ENCODE measurements at places on chromosomes 7 and 10.

DNA sequence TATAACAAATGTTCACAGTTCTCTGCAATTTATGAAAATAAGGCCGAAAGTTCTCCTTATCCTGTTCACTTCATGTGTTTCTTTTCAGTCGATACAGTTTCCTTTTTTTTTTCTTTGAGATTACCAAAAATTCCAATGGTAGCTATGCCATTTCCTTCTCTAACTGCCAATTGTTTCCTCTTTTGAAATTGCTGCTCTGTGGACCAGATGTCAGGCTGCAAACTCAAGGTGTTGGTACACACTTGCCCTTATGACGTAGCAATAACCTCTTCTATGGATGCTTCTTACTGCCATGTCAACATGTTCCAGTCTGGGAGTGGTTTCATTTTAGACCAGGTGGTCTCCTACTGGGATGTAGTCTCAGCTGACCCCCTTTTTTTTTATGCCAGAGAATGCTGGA lies 52.9 kb downstream of the CASD1 start:
- DNase-seq = no peak

DNA sequence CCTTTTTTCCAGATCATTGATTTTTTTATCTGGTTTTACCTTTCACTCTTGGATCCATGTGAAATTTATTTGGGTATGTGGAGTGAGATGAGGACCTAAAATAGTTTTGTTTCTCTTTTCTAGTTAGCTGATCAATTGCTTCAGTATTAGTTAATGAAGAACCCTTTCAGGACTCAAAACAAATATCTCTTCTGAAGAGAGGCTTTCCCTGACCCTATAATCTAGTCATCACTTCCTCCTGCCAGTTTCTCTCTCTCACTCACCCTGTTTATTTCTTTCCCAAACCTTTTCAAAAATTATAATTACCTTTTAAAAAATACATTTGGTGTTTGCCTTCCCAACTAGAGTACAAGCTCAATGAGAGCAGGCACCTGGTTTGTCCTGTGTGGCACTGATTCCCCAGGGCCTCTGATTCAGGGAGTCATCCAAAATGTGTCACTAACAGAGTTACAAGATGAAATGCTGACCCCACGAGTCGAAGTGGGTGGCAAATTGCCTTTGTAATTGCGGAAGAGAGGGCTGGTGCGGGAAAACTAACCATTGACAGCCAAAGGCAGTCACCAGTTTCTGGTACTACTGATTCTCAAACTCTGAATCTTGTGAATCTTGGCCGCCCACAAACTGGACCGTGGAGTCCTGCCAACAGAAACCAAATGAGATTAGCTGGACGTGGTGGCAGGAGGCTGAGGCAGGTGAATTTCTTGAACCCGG lies 2.4 kb downstream of the TMEM140 start:
- no peak for DNase-seq

DNA sequence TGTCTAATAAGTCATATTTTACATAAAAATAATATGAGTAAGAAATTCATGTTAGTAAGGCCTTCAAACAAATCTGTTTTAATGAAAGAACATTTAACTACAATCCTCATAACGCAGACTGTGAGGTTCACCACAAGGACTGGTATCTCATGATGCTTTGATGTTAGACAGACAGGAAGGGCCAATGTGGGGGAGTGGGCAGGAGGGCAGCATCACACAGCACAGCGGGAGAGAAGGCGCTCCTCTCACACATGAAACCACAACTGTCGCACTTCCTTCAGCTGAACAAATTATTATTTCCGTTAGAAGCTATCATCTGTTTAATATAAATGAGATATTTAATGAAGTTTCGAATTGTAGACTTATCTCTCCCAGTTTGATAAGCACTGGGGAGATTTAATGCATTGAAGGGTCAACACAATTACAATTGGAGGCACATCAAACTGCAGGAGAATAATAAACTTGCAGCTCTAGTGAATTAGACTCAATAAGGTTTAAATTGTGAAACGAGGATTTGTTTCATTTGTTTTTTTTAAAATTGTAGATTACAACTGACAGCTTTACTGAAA lies 466.1 kb downstream of the PARD3 start:
- no peak for DNase-seq

GRCh38 chr7:65269150-65269856 lies 104.4 kb upstream of the ZNF92 start:
- no peak for DNase-seq

DNA sequence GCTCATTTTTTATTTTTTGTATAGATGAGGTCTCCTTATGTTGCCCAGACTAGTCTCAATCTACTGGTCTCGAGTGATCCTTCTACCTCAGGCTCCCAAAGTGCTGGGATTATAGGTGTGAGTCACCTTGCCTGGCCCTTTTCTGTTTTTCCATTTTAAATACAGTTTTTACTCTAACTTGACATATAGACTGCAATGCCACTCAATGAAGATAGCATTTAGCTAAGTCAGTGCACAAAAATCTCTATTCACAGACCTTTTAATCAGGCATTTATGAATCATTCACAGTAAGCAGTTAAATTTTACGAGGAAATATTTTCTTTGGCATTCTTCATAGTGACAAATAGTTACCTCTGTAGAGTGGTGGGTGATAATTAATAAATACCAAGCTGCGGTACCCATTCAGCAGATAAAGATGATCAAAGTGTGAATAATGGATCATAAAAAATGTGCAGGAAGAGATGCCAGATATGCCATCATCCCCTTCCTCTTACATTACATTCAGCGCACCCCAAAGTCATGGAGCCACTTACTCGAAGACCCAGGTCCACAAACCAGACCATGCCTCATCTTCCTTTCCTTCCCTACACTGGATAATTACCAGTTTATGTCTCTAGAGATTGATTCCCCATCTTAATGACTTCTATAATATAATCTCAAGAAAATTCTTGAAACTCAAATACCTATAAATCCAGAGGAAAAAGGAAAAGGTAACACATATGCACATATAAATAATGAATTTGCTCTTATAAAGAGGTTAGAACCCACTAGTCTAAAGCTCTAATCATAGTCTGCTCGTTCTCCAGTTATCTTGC lies 56.0 kb downstream of the UBE2H start:
- no peak for DNase-seq

GRCh38 chr7:108201766-108202165 lies 71.6 kb upstream of the LAMB4 start:
- no peak for DNase-seq

- no peak for DNase-seq
These were observed 81.3 kb downstream of the RAPGEF5 start for GRCh38 chr7:22275661-22276060.

DNA sequence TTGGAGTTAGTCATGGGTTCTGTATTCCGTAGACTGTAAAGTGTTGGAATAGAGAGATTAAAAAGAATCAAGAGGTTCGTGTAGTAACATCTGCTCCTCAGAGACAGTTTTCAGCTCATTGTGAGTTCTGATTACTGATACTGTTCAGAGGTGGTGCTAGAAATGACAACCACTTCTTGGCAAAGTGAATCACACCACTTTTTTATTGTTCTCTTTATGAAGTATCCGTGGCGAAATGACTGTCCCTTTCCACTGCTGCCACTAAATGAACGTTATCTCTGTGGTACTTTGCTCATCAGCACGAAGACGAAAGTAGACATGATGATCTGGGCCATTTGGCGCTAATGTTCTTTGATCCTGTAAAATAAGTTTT lies 860 bp downstream of the RPP30 start:
- no peak for DNase-seq

DNA sequence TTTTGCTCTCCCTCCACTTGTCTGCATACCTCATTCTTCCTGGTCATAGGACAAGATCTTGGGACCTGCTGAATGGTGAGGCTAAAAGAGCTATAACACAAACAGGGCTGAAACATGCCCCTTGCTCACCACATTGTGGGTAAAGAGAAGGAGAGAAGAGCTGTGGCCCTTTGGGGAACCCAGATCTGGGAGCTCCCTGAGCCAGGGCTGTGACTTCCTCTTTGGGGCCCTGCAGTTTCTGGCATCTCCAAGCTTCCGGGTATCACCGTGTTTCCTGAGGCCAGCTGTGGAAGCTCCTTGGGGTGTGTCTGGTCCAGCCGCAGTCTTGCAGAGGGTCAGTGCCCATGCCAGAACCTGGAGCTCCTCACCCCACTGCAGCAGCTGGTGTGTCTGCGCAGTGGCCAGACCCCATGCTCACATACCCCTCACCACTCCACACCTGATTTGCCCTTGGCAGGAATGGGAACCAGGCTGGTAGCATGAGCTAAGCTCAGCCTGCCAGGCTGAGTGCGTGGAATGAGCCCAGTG lies 34.0 kb downstream of the DKK1 start:
- no peak for DNase-seq

DNA sequence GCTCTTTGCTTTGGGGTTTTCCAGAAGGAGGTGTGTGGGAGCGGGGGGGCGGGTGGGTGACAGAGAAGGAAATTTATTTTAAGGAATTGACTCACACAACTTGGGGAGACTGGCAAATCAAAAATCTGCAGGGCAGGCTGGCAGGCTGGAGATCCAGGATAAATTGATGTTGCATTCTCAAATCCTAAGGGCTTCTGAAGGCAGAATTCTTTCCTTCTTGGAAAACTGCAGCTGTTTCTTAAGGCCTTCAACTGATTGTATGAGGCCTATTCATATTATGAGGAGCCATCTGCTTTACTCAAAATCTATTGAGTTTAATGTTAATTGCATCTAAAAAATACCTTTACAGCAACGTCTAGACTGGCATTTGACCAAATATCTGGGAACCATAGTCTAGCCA lies 1528.8 kb upstream of the LRRTM3 start:
- no peak for DNase-seq

DNA sequence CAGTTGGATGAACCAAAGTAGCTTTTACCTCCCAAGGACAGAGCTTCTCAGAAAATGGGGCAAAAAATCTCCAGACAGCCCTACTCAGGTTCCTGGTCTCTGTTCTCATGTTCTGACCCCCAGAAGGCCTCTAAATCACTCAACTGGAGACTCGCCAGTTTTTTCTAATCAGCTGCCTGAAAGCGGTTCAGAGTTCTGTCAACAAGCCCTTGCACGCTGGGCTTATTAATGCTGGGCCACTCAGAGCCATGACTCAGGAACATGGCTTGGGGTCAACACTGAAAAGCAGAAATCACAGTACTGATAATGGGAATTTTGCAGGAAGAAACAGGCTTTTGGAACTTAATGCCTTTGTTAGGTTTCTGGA lies 15.3 kb downstream of the ECHDC3 start:
- DNase-seq = no peak

- no peak for DNase-seq
These were observed 116.9 kb upstream of the CHST15 start for GRCh38 chr10:124210263-124210662.

DNA sequence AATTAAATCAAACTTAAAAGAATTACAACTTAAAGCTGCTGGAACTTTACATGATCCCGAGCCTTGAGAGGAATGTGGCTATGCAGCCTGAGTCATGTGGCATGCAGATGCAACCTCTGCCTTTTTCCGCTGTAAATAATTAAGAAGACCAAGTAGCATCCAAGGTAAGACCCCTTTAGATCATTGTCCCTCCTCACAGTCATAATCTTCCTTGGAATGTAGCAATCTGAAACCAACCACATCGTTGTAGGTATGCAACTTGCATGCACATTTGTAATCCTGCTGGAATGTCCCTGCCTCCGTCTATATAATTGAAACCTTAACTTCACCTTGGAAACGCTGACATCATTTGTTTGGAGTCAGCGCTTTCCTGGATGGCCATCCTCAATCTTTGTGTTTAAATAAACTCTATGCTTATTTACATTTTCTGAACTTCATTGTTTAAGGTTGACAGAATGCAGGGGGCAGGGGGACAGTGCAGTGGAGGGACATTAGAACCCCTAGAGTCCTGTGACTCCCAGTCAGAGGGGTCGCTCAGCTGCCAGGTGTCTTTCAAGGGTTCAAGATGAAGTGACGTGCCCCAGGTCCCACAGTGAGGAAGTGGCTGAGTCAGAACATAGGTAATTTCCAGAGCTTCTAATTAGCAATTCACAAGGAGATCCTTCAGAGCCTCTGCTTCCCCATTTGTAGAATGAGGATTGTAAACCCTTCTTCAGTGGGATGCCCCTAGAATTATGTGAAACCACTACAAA lies 110.7 kb downstream of the RALA start:
- no peak for DNase-seq

DNA sequence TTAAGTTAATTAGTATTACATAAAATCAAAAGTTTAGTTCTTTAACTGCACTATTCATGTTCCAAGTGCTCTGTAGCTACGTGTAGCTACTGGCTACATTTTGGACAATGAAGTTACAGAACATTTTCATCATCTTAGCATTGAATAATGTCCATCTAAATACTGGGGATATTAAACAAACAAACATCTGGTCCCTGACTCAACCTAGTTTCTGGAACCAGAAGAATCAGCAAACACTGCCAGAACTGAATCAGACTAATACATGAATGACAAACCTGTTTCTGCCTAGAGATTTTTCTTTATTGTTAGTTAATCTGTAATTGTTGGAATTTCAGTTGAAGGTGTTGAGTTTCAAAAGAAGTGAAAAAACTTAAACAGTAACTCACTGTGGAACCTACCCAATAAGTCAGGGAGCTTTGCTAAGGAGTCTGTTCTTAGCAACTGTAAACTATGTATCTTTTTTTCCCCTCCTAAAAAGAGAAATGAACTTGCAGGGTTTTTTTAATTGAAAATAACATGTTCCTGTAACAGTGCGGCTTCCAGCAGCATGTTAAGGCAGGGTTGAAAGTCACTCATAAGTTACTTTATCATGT lies 58.3 kb downstream of the CDK13 start:
- no peak for DNase-seq

GRCh38 chr7:157471259-157472125 lies 134.7 kb downstream of the DNAJB6 start:
- peak; percentile 24 for DNase-seq

DNA sequence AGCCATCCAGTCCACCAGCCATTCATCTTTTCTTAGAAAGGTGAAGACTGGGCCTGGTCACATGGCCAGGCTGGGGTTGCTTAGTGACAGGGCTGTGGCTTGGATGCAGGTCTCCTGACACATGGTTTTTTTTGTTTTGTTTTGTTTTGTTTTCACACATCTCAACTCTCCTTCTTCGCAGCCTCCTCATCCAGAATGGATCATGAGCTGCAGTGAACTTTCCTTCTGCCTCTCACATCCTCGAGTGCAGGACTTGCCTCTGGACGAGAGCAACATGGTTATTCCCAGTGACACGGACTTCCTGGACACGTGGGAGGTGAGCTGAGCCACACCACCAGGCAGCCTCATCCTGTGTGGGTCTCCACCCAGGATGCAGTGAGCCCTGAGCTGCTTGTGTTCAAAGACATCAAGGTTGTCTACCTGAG lies 9.5 kb downstream of the AKR1E2 start:
- DNase-seq = no peak

DNA sequence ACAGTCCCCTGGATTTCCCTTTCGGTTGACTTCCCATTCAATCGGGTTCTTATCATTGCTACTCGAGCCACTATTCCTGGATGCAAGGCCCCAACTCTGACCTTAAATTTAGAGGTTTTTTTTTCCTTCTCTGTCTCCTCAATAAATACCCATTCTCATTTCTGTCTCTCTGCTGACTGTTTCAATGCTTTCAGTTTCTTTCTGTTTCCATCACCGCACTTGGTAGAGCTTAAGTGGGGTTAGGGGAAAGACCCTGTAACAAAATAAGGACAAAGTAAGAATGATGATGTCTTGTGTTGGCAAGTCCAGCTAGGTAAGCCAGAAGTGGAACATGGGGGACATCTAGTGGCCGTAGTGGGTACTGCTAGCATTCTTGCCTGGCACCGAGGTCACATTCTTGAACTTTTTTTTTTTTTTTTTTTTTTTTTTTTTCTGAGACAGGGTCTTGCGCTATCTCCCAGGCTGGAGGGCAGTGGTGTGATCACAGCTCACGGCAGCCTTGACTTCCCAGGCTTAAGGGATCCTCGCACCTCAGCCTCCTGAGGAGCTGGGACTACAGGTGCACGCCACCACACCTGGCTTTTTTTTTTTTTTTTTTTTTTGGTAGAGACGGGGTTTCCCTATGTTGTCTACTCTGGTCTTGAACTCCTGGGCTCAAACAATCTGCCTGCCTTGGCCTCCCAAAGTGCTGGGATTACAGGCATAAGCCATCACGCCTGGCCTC lies 40.3 kb downstream of the ZC3HC1 start:
- DNase-seq = peak; percentile 88

Measured in activated gamma-delta T cell treated with Interleukin-2 at 50 U/mL for 16 hours (primary cell).